ENCODE measurements at places on chromosomes 2 and 18.
A peak's percentile ranks its signal among the peaks of the same experiment; 100 is the strongest.

DNA sequence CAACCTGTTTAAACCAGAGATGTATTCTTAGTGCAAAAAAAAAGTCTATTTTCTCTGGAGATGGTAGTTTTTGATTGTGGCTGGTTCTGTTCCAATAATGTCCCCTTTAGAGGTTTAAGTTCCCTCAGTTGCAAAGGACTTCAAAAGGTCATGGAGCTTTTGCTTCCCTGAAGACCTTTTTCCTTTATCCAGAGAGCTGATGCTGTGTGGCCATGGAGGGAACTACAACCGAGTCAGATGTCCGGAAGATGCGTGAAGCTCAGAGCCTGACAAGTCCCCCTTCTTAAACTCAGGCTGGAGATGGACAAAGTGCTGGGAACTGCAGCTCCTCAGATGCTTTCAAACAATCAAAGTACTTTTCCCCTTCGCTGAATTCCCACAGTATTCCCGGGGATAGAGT, 176.1 kb downstream of the TMEM18 start:
- DNase-seq = no peak

- no peak for DNase-seq
These were observed 165.2 kb downstream of the AGPS start for GRCh38 chr2:177557794-177558193.

DNA sequence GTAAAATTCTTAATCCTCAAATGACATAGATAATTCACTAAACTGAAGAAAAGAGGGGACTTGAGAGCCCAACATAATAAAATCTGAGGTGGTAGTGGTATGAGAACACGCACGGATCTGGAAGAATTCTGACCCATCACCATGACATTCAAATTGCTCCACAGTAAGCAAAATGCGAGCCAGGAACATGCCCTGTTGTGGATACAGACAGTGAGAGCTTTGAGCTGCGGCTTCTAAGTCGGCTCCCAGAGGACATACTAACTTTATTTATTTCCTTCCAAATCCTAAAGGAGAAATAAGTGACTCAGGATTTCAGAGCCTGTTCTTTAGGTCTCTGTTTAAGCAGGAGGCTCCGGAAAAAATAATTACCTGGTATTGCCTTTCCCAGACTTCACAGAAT, 143.4 kb upstream of the SMAD7 start:
- no peak for DNase-seq

DNA sequence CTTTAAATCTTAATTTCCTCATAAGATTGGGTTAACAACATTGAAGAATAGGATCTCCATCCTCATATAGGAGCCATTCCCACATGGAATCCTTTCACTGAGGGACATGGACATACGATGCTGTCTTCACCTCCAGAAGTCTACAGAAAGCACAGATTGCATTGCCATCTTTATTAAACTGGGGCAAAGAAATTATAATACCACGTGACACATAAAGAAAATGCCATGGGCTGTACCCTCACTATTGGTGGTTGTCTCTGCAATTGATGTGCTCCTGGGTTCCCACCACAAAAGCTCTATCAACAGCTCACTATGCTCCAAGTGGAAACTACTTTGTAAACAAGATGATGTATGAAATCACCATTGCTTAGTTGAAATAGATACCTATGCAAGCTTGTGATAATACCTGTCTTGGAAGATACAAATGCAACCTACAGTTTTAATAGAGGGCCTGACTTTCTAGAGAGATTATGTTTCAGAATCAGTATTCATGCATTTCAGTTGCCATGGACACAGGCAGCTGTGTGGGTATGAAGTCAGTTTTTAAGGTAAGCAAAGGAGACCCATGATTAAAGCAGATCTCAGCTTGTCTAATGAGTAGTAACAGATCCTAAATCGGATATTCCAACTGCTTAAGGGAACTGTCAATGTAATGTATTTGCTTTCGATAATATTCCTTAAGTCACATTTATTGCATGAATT, 337.0 kb downstream of the RAD51AP2 start:
- no peak for DNase-seq

DNA sequence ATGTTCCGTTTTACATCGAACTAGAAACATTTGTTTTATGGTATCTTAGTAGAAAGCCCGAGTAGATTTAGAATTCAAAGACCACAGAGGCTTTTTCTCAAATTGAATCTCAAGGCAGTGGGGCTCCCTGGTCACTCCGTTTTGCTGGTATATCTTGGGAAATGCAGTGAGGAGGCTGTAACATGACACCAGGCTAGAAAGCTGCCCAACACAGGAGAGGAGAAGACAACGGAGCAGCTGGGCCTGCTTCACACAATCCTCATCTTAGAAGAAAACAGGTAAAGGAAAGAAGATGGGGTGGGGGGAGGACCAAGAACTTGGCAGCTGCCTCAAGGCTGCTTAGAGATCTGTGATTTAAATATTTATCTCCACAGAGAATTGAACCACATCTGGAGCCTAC, 38.3 kb upstream of the EPB41L3 start:
- DNase-seq = no peak

DNA sequence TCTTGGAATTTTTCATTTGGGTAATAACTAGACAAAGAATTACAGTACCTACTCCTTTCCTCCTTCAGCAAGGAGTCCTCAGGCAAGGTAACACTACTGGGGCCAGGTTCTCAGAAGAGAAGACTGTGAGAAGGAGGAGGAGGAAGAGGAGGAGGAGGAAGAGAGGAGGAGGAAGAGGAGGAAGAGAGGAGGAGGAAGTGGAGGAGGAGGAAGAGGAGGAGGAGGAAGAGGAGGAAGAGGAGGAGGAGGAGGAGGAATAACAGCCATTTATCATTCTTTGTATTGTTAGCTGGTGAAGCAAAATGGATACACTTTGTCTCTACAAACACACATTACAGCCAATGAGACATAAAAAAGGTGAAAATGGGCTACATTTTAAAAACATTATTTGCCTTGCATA, 32.9 kb upstream of the SLC25A52 start:
- DNase-seq = no peak

- no peak for DNase-seq
These were observed 5.4 kb upstream of the IL1R1 start for GRCh38 chr2:102137138-102137537.

- DNase-seq = no peak
These were observed 126.4 kb downstream of the TMEM17 start for GRCh38 chr2:62379566-62379965.

DNA sequence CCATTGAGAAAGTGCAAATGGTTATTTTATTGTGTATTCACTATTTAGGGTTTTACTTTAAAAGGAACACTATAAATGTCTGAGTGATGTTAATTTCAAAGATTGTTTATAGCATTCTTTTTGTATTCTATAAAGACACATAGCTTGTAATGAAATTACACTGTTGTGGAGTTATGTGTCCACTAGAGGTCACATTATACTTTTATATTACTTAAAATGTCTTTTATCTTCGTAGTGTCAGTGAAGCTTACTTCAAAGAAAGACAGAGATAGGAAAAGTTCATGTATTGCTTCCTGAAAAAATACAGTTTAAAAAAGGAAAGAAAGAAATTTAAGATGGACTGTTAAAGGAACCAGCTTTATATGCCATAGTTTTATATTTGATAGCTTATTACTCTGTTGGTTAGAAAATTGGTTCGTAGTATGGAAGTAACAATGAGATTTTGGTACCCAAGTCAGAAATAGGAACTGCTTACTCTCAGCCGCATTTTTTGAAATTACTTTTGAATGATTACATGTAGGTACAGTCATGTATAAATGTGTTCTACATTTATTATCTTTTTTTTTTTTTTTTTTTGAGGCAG, 20.5 kb downstream of the APLF start:
- no peak for DNase-seq

- DNase-seq = no peak
These were observed 75.2 kb downstream of the MAP2 start for GRCh38 chr2:209499069-209499468.

- no peak for DNase-seq
These were observed 16.3 kb downstream of the MAP3K20 start for GRCh38 chr2:173091910-173092309.

GRCh38 chr2:15748736-15749323, 157.2 kb downstream of the DDX1 start:
- no peak for DNase-seq

DNA sequence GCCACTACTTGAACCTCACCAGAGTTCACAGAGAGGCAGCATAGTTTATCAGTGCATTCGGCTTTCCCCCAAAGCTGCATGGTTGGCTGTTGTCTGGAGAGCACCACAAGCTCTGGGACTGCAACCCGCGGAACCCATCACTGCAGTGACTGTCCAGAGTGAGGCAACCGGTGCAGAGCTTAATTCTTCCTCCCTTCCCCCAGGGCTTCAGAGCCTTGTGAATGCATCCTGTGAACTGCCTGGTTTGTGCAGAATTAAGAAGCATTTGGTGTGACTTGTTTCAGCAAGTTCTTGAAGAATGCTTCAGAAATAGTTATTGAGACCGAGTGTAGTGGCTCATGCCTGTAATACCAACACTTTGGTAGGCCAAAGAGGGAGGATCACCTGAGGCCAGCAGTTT, 99.2 kb upstream of the FOSL2 start:
- DNase-seq = no peak

DNA sequence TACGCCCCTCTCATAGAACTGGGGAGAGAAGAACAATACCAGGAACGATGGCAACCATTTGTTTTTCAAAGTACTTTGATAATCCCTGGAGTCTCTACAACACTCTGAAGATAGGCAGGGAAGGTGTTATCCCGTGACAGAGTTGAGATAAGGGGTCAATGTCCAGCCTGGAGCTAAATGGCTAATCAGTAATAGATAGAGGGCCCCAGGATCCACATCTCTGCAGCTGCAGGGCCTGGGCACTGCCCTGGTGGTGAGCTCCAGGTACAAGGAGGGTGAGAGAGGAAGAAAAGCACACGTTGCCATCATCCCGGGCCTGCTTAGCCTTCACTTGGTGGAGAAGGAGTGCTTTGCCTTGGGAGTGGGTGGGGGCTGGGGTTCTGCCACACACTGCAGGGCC, 260.6 kb downstream of the PRKCE start:
- DNase-seq = no peak

DNA sequence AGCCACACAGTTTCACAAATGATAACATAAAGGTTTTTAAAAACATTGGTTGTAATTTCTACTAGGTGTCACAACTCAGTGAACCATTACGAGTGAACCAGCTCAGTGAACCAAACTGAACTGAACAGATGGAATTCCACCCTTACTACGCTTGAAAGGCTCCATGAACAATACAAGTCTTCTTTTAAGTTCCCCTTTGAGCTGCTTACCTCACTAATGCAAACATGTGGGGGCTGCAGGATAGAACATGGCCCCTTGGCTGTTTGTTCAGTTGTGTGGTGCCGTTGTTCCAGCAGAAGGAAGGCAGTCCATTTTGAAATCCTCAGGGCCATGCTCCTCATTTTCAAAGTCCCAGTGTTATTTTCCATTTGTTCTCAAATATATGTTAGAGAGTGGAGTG, 30.7 kb upstream of the KLHL14 start:
- DNase-seq = no peak

- DNase-seq = no peak
These were observed 834.3 kb downstream of the CPS1 start for GRCh38 chr2:211390536-211391188.

DNA sequence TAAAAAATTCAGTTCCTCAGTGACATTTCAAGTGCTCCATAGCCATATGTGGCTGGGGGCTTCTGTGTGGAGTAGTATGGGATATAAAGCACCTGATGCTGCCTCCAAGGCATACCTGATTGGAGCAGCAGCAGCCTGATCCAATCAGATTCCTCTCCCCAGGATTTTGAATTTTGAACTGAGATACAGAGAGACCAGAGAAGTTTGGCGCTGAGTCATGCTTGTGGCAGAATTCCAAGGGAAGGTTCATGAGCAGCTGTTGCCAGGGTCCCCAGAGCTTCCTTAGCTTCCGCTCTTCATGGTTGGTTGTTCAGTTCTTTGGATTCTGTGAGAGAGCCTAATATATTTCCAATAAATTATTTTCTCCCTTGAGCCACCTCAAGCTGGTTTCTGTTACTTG, 29.0 kb upstream of the CFAP36 start:
- no peak for DNase-seq

GRCh38 chr18:61530681-61531080, 197.5 kb downstream of the CDH20 start:
- DNase-seq = no peak

DNA sequence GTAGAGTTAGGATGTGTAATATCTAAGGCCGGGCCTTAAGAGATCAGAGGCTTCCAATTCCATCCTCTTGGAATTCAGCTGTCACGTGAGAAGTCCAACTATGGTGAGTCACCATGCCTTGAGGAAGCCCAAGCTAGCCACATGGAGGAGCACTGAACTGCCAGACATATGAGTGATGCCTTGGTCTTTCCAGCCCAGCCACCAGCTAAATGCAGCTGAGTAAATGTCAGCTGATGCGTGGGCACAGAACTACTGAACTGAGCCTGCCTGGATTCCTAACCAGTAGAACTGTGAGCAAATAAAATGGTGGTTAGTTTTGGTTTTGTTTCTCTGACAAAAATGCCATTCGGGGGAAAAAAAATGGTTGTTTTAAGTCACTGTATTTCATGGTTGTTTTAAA, 153.7 kb upstream of the SERTAD2 start:
- no peak for DNase-seq

- no peak for DNase-seq
These were observed 32.3 kb upstream of the SATB2 start for GRCh38 chr2:199490049-199490448.

DNA sequence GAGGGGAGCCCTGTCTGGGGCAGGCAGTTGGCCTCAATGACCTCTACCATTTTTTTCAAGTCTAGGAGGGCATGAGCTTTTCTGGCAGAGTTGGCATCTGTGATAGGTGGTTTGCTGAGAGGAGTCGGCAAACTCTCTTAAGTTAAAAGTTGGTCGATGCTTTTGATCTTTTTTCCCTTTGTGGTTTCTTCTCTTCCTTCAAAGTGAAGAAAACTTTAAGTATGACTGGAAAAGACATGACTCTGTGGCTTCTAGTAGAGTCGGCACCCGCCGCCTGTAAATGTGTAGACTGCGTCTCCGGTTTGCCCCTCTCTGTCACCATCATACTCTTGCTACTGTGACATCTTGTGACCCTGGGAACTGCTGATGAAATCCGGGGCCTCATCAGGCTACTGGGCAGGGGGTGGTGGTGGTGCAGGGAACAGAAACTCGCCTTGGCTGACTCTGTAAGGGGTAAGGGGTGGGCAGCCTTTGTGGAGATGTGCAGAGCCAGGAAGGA, 21.1 kb downstream of the INPP5D start:
- peak; percentile 77 for DNase-seq

DNA sequence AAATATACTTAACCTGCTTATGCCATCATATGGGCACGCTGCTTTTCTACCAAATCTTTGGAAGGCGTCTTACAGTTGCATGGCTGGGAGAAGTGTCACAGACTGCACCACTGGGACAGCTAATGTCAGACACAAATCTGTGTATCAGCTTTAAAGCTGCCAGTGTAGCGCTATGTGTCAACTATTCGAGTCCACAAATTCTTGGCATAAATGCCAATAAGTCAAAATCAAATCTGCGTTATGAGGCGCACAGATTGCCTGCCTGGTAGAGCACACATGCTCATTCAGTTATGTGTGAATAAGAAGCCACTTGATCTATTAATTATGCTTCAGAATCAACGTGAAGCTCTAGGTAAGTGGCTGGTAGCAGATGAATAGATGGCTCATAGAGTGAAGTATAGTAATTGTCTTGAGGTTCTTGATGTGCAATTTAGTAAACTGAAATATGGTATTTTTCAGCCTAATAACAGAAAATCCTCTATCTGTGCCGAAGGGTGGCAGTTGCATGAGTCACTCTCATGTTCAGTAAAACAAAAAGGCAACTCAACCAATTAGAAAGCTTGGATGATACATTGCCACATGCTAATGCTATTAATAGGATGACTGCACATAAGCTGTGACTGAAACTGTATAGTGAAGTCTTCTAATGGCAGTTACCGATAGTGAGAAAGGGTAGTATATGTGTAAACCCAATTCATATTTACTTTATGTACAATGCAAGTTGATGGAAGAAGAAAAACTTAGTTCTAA, 52.0 kb downstream of the DCC start:
- no peak for DNase-seq

GRCh38 chr2:138274421-138275291, 226.9 kb upstream of the SPOPL start:
- no peak for DNase-seq
